ENCODE measurements at places on chromosomes 2 and 18.

GRCh38 chr18:21682371-21683051, 22.1 kb downstream of the ABHD3 start:
- no peak for DNase-seq

DNA sequence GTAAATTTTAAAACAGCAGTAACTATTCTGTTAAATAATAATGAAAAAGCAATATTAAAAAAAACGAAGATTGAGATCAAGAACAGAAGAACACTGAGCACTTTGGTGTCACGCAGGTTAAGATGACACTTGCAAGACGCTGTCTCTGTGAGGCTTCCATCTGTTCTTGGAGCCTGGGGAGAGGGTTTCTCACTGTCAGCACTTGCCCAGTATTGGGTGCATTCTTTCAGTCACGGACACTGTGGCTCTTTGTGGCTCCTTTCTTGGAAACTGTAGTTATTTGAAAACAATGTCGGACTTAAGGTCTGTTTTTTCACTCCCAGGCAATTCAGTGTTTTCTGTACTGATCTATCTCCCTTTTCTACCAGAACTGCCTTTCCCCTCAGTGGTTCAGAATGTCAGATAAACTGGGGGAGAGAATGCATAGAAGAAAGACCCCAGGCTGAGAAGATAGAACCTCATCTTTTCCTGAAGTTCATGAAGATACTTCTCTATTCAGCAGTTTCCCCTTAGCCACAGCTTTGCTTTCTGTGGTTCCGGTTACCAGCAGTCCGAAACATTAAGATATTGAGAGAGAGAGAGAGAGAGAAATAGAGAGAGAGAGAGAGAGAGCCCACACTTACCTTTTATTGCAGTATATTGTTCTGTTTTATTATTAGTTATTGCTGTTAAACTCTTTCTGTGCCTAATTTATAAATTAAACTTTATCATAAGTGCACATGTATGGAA, 283.3 kb downstream of the DCDC2C start:
- DNase-seq: no peak

GRCh38 chr2:126857502-126857901, 41.2 kb upstream of the TEX51 start:
- DNase-seq: no peak

DNA sequence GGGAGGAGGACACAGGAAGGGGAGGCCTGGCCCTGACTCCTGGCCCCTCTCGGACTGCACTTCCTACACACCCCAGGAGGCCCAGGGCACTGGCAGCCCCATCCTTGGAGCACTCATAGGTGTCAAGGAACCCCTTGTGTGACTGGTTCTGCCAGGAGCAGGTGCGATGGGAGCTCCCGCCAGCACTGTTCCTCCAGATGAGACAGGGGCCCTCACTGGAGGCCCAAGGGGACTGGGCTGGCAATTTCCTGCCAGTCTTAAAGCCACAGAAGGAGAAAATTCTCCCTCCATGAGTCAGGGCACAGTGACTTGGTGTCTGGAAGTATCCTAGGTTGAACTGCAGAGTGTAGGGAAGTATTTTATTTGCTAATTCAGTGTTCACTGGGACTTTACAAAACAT, 42.8 kb upstream of the MAL start:
- no peak for DNase-seq

DNA sequence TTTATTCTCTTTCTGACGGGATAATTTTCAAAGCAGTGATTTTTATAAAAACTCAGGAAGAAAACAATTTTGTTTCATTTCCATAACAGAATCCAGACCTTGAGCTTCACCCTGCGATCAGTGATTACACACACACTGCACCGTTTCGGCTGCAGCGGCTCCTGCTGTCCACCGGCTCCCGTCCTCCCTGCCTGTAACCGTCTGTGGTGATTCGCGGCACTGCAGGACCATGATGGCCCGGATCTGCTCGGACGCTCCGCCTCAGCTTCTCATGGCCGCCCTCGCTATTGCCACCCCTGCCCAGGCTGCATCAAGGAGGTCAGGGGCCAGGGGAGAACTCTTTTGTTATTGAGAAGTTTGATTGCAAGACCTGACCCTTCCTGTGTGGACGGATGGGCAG, 246.1 kb downstream of the TWIST2 start:
- DNase-seq: no peak

- no peak for DNase-seq
These were observed 25.5 kb upstream of the TUBB6 start for GRCh38 chr18:12282442-12283039.

Measured in stimulated activated CD4-positive, alpha-beta T cell treated with anti-CD3 and anti-CD28 coated beads, Interleukin-15, amount 100 ng/mL, for 1 hour (primary cell).